ENCODE measurements at places on chromosomes 12 and 14.
A peak's percentile ranks its signal among the peaks of the same experiment; 100 is the strongest.

DNA sequence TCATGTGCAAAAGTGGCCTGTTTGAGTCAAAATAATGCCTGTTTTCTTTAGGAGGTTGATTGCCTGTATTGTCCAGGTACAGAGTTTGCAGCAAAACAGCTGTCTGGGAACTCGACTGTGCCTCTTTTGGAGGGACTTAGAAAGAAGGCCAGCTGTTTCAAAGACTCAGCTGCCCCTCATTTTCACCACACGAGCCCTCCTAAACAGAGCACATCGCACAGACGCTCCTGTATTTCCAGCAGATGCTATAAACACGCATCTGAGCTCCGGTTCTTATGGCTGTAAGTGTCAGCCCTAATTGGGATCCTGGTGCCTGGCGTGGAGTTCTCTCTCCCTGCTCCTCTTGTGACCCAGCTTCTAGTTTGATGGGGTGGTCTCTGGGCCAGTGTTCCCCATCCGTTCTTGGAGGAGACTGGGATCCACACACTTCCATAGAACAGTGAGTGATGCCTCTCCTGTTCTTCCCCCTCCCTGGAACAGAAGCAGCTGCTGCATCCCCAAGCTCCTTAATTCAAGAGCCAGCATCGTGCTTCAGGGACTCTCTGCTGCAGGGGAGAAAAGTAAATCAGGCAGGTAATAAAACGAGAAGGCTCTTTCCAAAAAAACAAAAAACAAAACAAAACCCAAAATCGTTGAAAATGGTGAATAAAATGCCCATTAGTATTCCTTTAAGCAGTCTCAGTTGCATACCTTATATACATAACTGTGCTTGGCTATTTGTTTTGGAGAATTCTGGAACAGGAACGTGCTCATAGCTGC, 269.0 kb downstream of the SLC15A4 start:
- DNase-seq = no peak

- DNase-seq = no peak
Observed at GRCh38 chr14:34437729-34438080, 24.3 kb downstream of the SPTSSA start.

DNA sequence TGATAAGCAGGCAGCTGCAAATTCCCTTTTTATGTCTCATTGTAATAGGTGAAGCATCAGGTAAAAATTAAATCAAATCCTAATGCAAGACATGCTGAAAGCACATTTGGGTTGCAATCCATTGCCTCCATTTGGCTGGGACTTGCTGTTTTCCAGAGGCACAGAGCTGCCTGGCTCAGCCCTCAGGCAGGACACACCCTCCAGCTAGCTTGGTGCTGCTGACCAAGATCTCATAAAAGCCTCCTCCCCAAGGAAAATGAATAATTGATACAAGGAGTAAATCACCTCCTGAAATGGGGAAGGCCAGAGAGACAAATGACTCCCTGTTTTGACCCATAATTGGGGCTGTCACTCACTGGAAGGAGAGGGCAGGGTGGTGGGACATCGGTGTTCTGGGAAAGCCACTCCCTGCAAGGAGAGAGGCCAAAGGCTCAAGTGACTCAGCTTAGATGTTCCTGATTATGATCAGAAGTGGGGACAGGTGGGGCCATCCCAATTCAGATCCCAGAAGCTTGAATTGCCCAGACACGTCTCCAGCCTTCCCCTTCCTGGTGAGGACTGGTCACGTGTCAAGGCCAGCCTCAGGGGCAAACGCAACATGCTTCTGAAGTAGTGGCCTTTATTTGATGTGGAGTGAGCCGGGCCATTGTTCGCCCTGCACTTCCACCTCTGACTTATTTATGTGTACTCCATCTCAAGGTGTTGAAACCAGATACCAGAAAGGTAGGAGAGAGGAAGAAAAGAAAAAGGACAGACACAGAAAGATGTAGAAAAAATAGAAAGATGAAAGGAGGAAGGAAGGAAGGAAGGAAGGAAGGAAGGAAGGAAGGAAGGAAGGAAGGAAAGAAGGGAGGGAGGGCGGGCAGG, 773.7 kb downstream of the BCL11B start:
- peak; percentile 69 for DNase-seq

DNA sequence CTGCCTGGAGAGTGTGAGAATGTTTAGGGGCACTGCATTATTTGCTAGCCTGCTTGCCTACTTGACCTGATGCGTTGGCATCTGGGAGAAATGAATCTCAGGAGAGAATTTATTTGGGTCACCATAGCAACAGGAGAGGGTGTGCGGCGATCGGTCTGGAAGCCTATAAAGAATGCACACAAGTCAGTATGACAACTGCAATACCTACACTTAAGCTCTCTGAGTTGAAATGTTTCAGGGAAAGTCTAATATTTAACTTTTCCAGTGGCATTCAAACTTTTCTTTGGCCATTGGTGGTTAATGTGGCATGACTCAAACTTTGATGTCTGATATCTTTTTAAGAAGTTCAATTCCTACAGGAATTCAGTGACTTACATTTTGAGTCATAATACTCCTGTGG, 205.1 kb downstream of the NEDD1 start:
- no peak for DNase-seq

- no peak for DNase-seq
Observed at GRCh38 chr14:35257809-35258208, 34.4 kb upstream of the PSMA6 start.
